IPS DF 6.9 (cell line): ENCODE measurements at places on chromosomes 16 and 17.
A peak's percentile ranks its signal among the peaks of the same experiment; 100 is the strongest.

DNA sequence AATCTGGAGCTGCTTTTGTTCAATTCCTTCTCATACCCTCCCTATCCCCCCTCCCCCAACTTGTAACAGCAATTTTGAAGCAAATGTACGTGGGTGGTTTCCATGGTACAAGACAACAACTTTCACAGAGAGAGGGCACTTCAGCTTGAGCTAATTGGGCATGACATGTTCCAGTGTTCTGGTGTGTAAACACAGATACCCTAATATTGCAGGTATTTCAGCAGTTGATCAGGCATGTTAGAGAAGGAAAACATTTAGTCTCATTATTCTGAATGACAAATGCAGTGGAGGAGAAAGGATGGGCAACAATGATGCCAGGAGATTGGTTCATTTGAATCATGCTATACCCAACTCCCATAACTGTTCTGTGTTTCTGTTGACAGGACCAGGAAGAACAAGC is 137.5 kb downstream of the TRIM37 start:
- no peaks in the 10 kb centered on the region; the same call in 1 of the 2 replicates for H3K4me1 ChIP-seq
- no peak overlapping the region for H3K4me3 ChIP-seq
- H3K36me3 ChIP-seq, result no peaks in the 10 kb centered on the region
- no peak for DNase-seq
- no peak overlapping the region for H3K27ac ChIP-seq
- H3K27me3 ChIP-seq, result no peaks in the 10 kb centered on the region

- no peaks in the 10 kb centered on the region for H3K27me3 ChIP-seq
- no peaks in the 10 kb centered on the region for H3K36me3 ChIP-seq
Measured at GRCh38 chr16:17177242-17177958, 293.4 kb downstream of the XYLT1 start.

DNA sequence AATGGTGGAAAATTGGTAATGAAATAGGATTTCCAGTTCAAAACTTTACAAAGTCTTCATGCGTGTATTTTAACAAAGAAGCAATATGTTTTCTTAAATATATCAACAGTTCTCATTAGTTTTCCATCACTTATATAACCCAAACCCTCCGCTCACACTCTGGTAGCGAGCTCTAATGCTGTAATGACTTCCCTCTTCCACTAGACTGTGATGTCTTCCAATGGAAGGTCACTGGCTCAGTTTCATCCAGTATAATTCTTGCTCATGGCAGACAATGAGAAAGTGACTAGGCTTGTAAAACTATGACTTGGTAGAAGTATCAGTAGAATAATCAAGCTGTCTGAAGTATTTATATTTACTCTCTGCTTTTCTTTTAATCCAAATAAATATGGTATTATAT is 32.8 kb downstream of the NETO2 start:
- H3K4me1 ChIP-seq, result no peaks in the 10 kb centered on the region
- H3K36me3 ChIP-seq, result no peaks in the 10 kb centered on the region
- H3K27ac ChIP-seq, result no peak overlapping the region

- H3K27me3 ChIP-seq, result no peaks in the 10 kb centered on the region
- no peak for DNase-seq
- H3K4me3 ChIP-seq, result no peak overlapping the region
Measured at GRCh38 chr17:73769479-73769878, 125.2 kb upstream of the SDK2 start.

DNA sequence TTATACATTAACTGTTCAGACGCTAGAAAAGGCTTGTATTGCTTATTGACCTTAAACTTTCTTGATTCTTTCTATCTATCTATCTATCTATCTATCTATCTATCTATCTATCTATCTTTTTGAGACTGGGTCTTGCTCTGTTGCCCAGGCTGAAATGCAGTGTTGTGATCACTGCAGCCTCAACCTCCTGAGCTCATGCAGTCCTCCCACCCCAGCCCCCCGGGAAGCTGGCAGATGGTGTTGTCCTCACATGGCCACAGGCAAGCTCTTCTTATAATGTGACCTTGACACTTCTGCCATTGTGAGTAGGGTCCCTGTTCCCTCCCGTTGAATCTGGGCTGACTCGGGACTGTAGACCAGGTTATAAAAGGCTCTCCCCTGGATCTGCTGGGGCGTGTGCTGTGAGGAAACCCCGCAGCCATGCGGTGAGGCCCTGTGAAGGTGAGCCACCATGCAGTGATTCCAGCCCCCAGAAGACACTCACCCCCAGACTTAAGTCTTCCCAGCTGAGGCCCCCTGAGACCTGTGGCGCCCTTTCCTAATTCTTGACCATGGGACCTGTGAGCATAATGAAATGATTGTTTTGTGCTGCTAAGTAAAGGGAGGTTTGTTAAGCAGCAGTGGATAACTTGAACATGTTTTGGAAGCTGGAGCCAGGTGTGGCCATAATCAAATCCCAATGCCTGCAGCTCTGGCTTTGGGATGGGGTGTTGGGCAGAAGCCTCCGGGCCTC is 54.3 kb downstream of the RPTOR start:
- no peak overlapping the region for H3K4me3 ChIP-seq
- no peak for DNase-seq
- H3K4me1 ChIP-seq, result no peaks in the 10 kb centered on the region

DNA sequence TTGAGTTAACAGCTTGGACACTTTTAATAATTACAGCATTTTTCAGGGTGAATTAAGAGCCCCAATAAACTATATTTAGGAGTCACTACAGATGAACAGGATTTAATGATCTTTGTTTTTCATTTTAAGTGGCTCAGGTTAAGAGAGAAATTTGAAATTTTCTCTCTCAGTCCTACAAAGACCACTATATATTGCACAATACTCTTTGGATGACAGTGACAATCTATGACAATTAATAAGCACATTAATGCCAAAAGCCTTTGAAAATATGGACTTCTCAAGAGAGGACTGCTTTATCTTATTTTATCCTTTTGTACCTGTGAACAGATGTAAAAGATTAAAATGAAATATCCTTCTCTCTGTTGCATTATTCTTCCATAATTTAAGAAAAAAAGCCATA is 151.1 kb upstream of the IRX5 start:
- DNase-seq, result no peak
- H3K36me3 ChIP-seq, result no peaks in the 10 kb centered on the region
- H3K27ac ChIP-seq, result no peak overlapping the region
- no peaks in the 10 kb centered on the region for H3K27me3 ChIP-seq

DNA sequence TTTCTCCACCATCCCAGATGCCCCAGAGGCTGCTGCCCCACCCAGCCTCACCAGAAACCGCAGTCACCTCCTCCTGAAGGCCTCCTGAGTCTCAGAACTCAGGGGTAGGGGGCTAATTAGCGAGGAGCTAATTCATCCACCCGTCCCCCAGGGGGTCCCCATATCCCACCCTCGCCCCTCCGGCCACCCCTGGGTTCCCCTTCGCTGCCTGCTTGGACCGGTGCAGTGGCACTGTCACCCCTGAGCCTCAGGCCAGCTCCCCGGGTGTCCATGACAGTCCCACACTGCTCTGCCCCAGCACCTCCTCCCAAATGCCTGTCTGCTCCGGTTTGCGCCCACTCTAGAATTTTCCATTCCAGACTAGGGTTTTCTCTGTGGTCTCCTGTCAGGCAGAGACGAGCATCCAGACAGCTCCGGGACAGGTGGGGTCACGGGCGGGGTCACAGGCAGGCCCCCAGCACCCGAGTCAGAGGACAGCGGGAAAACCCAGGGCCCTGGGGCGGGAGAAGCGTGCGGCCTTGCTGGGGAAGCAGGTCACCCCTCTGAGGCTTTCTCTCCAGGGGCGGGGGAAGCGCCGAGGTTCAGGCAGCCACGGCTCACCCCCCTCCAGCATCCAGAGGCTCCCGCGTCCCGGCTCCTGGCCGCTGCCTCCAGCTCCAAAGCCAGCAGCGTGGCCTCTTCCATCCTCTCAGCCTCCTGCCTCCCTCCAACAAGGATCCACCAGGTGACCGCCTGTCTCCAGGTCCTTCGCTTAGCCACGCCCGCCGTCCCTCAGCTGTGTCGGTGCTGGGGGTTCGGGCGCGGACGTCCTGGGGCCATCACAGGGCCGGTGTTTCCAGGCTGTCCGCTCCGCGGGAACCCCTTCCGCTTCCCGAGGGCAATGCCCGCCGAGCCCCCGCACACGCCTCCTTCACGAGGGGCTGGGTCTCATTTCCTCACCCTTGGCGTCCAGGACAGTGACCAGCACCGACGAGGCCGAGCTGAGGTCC is 3.1 kb upstream of the PERCC1 start:
- no peak overlapping the region for H3K4me3 ChIP-seq
- no peak for DNase-seq
- H3K36me3 ChIP-seq, result no peaks in the 10 kb centered on the region; the same call in 1 of the 2 replicates

GRCh38 chr16:50153596-50154419 is 702 bp downstream of the TENT4B start:
- no peak overlapping the region for H3K27ac ChIP-seq
- H3K4me1 ChIP-seq, result peaks cover 3% of the 10 kb centered on the region; the same call in 1 of the 2 replicates
- no peak for DNase-seq
- peak overlapping the region; percentile 85 for H3K4me3 ChIP-seq
- no peaks in the 10 kb centered on the region for H3K27me3 ChIP-seq

DNA sequence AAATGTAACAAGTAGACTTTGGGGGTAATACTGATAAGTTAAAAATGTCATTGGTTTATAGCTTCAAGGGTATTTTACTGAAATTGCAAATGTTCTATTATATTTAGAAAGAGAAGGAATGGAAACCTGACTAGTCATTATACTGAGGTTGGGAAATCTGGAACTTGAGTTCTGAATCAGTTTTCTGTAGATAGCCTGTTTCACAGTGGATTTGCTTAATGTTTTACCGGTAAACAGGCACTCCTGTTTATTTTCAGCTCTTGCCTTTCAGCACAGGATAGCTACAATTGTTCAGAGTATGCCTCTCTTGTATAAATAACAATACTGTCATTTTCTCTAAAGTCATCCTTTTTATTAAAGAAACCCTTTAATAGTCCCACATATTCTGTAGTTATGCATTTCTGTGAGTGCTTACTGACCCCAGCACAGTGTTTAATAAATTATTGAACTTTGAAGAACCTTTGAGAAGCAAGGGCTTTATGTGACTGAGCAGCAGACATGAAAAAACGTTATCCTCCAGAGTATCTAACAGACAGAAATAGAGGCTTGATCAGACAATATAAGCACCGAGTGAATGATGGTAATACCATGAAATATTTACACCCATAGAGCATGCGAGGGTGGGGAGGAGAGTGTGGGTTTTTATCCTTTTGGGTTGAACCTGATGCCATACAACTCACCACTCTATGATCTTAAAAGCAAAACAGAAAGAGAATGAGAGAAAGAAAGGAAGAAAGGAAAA is 58.2 kb downstream of the FTO start:
- H3K27ac ChIP-seq, result no peak overlapping the region
- H3K4me1 ChIP-seq, result no peaks in the 10 kb centered on the region
- no peaks in the 10 kb centered on the region for H3K36me3 ChIP-seq
- no peaks in the 10 kb centered on the region for H3K27me3 ChIP-seq
- no peak for DNase-seq

- H3K27me3 ChIP-seq, result peaks cover 2% of the 10 kb centered on the region; the same call in 1 of the 2 replicates
- peaks cover 7% of the 10 kb centered on the region; the same call in 1 of the 2 replicates for H3K4me1 ChIP-seq
- peak overlapping the region; percentile 64; the same call in 1 of the 2 replicates for H3K4me3 ChIP-seq
- DNase-seq, result no peak
- H3K27ac ChIP-seq, result no peak overlapping the region
- no peaks in the 10 kb centered on the region for H3K36me3 ChIP-seq
Measured at GRCh38 chr17:489758-490329, 137.2 kb upstream of the RPH3AL start.

- no peak overlapping the region for H3K27ac ChIP-seq
- no peaks in the 10 kb centered on the region; the same call in 1 of the 2 replicates for H3K36me3 ChIP-seq
- peaks cover 3% of the 10 kb centered on the region; the same call in 1 of the 2 replicates for H3K4me1 ChIP-seq
- peak overlapping the region; percentile 50; the same call in 1 of the 2 replicates for H3K4me3 ChIP-seq
- DNase-seq, result peak; percentile 88
- H3K27me3 ChIP-seq, result peaks cover 15% of the 10 kb centered on the region; the same call in 1 of the 2 replicates
Measured at GRCh38 chr17:39225959-39226683, 376 bp upstream of the STAC2 start.

- no peaks in the 10 kb centered on the region for H3K4me1 ChIP-seq
- H3K27ac ChIP-seq, result no peak overlapping the region
- no peaks in the 10 kb centered on the region for H3K36me3 ChIP-seq
- no peak overlapping the region for H3K4me3 ChIP-seq
Measured at GRCh38 chr16:80231121-80231520, 309.7 kb upstream of the DYNLRB2 start.

GRCh38 chr16:53901408-53901807 is 197.5 kb downstream of the FTO start:
- DNase-seq, result no peak
- no peak overlapping the region for H3K27ac ChIP-seq
- H3K27me3 ChIP-seq, result no peaks in the 10 kb centered on the region
- no peaks in the 10 kb centered on the region; the same call in 1 of the 2 replicates for H3K36me3 ChIP-seq
- no peak overlapping the region for H3K4me3 ChIP-seq
- no peaks in the 10 kb centered on the region for H3K4me1 ChIP-seq

DNA sequence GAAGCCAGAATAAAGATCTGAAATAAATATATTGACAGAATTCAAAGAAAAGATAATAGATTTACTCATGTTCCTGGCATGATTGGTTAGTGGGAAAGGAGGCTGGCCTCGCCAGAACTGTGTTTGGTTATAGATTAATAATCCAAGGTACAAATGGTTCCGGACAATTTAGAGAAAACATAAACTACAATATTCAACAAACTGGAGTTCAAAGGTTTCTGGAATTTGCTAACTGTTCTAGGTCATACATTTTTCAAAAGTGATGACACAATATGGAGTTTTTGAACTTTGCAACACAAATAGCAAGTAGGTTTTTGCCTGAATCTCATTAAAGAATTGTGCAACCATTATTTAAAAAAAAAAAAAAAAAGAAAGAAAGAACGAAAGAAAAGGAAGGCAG is 251.7 kb upstream of the SALL1 start:
- H3K4me3 ChIP-seq, result no peak overlapping the region
- H3K36me3 ChIP-seq, result no peaks in the 10 kb centered on the region
- H3K27me3 ChIP-seq, result no peaks in the 10 kb centered on the region; the same call in 1 of the 2 replicates
- H3K27ac ChIP-seq, result no peak overlapping the region

GRCh38 chr17:34709158-34709754 is 129.9 kb downstream of the TMEM132E start:
- no peak overlapping the region for H3K27ac ChIP-seq
- H3K27me3 ChIP-seq, result no peaks in the 10 kb centered on the region

DNA sequence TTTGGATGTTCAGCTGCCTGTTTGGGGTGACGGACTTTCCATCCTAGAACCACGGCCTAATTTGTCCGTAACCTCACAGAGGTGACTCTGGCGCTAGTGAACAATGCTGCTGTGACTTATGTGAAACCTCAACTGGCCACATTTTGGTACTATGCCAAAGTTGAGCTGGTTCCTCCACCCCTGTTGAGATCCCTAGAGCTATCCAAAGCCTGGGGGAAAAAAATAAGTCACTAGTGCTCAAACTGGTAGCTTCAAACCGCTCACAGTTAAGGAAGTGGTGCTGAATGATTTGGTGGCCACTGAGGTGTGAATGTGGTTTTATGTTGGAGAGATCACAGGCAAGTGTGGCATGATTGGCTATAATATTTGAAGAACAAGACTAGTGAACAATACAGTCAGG is 11.3 kb upstream of the TUBG2 start:
- no peak overlapping the region for H3K4me3 ChIP-seq
- DNase-seq, result no peak
- no peaks in the 10 kb centered on the region for H3K4me1 ChIP-seq
- H3K36me3 ChIP-seq, result no peaks in the 10 kb centered on the region
- no peaks in the 10 kb centered on the region for H3K27me3 ChIP-seq
